ENCODE measurements at places on chromosomes 2 and 18. TPM values are rescaled to one million over a fixed set of nuclear protein-coding genes. Genes with fewer than 3 reads are reported as not detected.

EFEMP1 gene
- total RNA-seq, result 14.0 TPM

- no peak overlapping the region for H3K27ac ChIP-seq
- H3K4me3 ChIP-seq, result no peak overlapping the region
- no peak for DNase-seq
- H3K27me3 ChIP-seq, result no peaks in the 10 kb centered on the region
- H3K4me1 ChIP-seq, result peaks cover 5% of the 10 kb centered on the region
These were observed 179.1 kb downstream of the HAUS1 start for GRCh38 chr18:46283268-46283667.

- H3K4me1 ChIP-seq, result no peaks in the 10 kb centered on the region
- no peak for DNase-seq
- H3K27ac ChIP-seq, result no peak overlapping the region
- no peaks in the 10 kb centered on the region for H3K27me3 ChIP-seq
- no peaks in the 10 kb centered on the region for H3K36me3 ChIP-seq
These were observed 408.8 kb downstream of the NBAS start for GRCh38 chr2:15152382-15152781.

DNA sequence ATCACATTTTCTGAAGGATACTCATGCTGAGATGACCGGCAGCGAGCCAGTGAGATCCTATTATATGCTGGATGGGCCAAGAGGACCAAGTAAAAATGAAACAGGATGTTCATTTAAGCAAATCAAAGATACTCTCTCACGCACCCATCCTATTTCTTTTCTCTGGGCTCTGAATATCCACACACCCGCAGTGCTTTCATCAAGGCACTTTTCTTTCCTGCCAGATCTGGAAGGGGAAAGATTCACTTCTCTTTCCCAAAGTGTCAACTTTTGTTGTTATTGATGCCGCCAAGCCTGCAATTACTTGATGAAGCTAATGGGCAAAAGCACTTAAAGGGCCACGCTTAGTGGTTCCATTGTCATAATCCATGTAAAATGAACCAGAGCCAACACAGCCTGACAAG lies 191.9 kb upstream of the CHAC2 start:
- no peak overlapping the region for H3K27ac ChIP-seq
- no peaks in the 10 kb centered on the region for H3K36me3 ChIP-seq
- H3K4me1 ChIP-seq, result no peaks in the 10 kb centered on the region
- H3K27me3 ChIP-seq, result no peaks in the 10 kb centered on the region
- no peak for DNase-seq

DNA sequence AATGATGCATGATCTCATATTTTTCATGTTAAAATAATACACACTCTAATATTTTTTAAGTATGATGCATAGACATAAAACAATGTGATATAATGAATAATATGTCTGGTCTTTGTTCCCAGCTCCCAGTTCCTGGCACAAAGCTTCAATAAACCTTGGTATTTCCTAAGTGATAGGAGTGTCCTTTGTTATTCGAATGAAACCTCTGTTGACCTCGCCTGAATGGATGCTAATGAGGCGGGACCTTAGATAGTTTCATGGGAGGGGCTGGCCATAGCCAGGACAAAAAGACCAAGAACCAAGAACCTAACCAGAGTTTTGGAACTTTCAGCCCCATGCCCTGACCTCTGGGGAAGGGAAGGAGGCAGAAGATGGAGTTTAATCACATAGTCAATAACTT lies 257.7 kb upstream of the COPS8 start:
- DNase-seq, result no peak
- H3K4me3 ChIP-seq, result no peak overlapping the region

SLC4A3 gene
- 7.4 TPM for total RNA-seq

- H3K27ac ChIP-seq, result no peak overlapping the region
- DNase-seq, result peak; percentile 42
- H3K4me3 ChIP-seq, result no peak overlapping the region
- H3K4me1 ChIP-seq, result peaks cover 14% of the 10 kb centered on the region
These were observed 40.9 kb downstream of the KLHL29 start for GRCh38 chr2:23425885-23426262.

- H3K36me3 ChIP-seq, result no peaks in the 10 kb centered on the region
- peak; percentile 19 for DNase-seq
- no peaks in the 10 kb centered on the region for H3K4me1 ChIP-seq
These were observed 31.4 kb downstream of the CAPN13 start for GRCh38 chr2:30775833-30776232.

GRCh38 chr18:48934723-48935432 lies 15.9 kb downstream of the SMAD7 start:
- no peak overlapping the region for H3K4me3 ChIP-seq
- no peaks in the 10 kb centered on the region for H3K36me3 ChIP-seq
- no peak for DNase-seq
- H3K27me3 ChIP-seq, result no peaks in the 10 kb centered on the region

- no peak overlapping the region for H3K27ac ChIP-seq
- H3K4me1 ChIP-seq, result no peaks in the 10 kb centered on the region
- no peak overlapping the region for H3K4me3 ChIP-seq
- no peaks in the 10 kb centered on the region for H3K27me3 ChIP-seq
- H3K36me3 ChIP-seq, result no peaks in the 10 kb centered on the region
These were observed 598.6 kb downstream of the NYAP2 start for GRCh38 chr2:225998116-225998515.

NUP35 gene
- 48.7 TPM for total RNA-seq

GRCh38 chr2:99877963-99878362 lies 264.4 kb downstream of the AFF3 start:
- H3K36me3 ChIP-seq, result no peaks in the 10 kb centered on the region
- H3K4me1 ChIP-seq, result 0 out of 2 replicates have a peak, but pooled peaks cover 6% of the 10 kb centered on the region
- no peak overlapping the region for H3K27ac ChIP-seq

- no peaks in the 10 kb centered on the region for H3K36me3 ChIP-seq
- H3K27ac ChIP-seq, result 0 out of 2 replicates have a peak overlapping the region, but pooled peaks have one; percentile 7
- DNase-seq, result peak; percentile 36
- H3K4me1 ChIP-seq, result no peaks in the 10 kb centered on the region
- H3K4me3 ChIP-seq, result no peak overlapping the region
These were observed 52.7 kb upstream of the NCK2 start for GRCh38 chr2:105691947-105692390.

SERPINB4 gene
- 0.96 TPM for total RNA-seq

CNGA3 gene
- not detected for total RNA-seq

GRCh38 chr2:126715576-126716406 lies 59.8 kb downstream of the GYPC start:
- H3K36me3 ChIP-seq, result no peaks in the 10 kb centered on the region
- no peaks in the 10 kb centered on the region for H3K4me1 ChIP-seq
- no peak overlapping the region for H3K4me3 ChIP-seq

DNA sequence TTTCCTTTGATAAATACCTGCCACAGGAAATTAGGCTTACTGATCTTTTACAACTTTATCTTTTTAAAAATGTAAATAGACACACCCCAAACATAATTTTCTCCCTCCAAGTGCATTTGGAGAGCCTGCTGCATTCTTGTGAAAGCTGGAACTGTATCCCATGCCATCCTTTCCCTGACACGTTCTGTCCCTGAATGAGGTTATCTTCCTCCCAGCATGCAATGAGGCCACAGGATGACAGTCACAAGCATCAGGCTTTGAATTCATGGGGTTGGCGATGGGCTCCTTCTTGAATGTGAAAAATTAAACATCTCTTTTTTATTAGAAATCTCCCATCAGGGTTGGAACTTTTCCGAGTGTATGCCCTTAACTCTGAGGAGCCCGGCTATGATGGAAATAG lies 77.8 kb downstream of the CTAGE1 start:
- no peak overlapping the region for H3K4me3 ChIP-seq
- no peaks in the 10 kb centered on the region for H3K36me3 ChIP-seq
- H3K27me3 ChIP-seq, result no peaks in the 10 kb centered on the region
- H3K4me1 ChIP-seq, result no peaks in the 10 kb centered on the region
- no peak overlapping the region for H3K27ac ChIP-seq

GRCh38 chr2:27572439-27572838 lies 10.4 kb upstream of the ZNF512 start:
- no peaks in the 10 kb centered on the region for H3K36me3 ChIP-seq
- no peaks in the 10 kb centered on the region for H3K27me3 ChIP-seq
- no peak overlapping the region for H3K27ac ChIP-seq
- H3K4me1 ChIP-seq, result no peaks in the 10 kb centered on the region
- DNase-seq, result no peak
- no peak overlapping the region for H3K4me3 ChIP-seq

DNA sequence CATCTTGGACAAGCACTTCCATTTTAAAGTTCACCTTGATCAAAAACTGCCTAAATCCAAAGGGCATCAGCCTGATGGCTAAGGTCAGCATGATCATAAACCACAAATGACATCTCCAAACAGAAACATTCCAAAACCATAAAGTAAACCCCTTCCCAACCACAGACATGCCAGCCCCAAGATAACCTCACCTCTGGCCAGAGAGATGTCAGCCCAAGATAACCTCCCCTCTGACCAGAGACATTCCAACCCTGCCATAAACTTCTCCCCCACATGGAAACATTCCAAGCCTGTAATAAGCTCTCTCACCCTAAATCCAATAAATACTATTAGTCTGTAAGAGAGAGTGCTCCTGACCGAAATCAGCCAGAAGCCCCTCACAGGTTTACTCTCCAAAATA lies 18.6 kb upstream of the MARCO start:
- H3K27ac ChIP-seq, result no peak overlapping the region
- no peaks in the 10 kb centered on the region for H3K36me3 ChIP-seq
- H3K4me3 ChIP-seq, result no peak overlapping the region
- no peak for DNase-seq
- no peaks in the 10 kb centered on the region for H3K27me3 ChIP-seq

GRCh38 chr2:25286025-25286400 lies 55.7 kb downstream of the DNMT3A start:
- DNase-seq, result no peak
- no peak overlapping the region for H3K27ac ChIP-seq
- H3K4me1 ChIP-seq, result peaks cover 11% of the 10 kb centered on the region
- H3K27me3 ChIP-seq, result no peaks in the 10 kb centered on the region
- H3K36me3 ChIP-seq, result no peaks in the 10 kb centered on the region

XRCC5 gene
- total RNA-seq, result 644 TPM

GRCh38 chr18:42850174-42851083 lies 265.1 kb downstream of the RIT2 start:
- no peaks in the 10 kb centered on the region for H3K36me3 ChIP-seq
- H3K4me1 ChIP-seq, result no peaks in the 10 kb centered on the region

- no peak overlapping the region for H3K4me3 ChIP-seq
- H3K36me3 ChIP-seq, result no peaks in the 10 kb centered on the region
- no peaks in the 10 kb centered on the region for H3K4me1 ChIP-seq
- no peaks in the 10 kb centered on the region for H3K27me3 ChIP-seq
These were observed 71.7 kb upstream of the TAF1B start for GRCh38 chr2:9771481-9772017.

Measured in H1 (cell line).